ENCODE measurements at places on chromosomes 7 and 10.

DNA sequence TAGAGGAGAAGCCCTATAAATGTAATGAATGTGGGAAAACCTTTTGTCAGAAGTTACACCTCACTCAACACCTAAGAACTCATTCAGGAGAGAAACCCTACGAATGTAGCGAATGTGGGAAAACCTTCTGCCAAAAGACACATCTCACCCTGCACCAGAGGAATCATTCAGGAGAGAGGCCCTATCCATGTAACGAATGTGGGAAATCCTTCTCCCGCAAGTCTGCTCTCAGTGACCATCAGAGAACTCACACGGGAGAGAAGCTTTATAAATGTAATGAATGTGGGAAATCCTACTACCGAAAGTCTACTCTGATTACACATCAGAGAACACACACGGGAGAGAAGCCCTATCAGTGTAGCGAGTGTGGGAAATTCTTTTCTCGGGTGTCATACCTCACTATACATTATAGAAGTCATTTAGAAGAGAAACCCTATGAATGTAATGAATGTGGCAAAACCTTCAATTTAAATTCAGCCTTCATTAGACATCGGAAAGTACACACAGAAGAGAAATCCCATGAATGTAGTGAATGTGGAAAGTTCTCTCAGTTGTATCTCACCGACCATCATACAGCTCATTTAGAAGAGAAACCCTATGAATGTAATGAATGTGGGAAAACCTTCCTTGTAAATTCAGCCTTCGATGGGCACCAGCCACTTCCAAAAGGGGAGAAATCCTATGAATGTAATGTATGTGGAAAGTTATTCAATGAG lies 18.9 kb downstream of the RBAK start:
- no peak for DNase-seq

DNA sequence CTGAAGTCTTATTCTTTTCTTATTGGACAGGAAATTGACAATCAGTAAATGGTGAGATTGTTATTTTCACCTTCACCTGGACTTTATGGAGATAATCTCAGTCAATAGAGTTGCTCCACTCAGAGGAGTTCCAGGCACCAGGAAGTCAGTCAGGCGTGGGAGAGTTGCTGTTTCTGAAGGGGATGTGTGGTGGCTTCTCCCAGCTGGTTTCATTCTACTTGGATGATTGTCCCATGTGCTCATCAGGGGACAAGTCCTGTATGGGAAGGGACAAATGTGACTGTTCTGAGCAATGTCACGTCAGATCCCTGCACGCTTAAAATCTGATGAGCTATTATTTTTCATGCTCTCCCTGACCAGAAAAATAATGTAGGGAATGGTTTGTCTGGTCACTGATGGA lies 222.5 kb upstream of the PITRM1 start:
- no peak for DNase-seq

DNA sequence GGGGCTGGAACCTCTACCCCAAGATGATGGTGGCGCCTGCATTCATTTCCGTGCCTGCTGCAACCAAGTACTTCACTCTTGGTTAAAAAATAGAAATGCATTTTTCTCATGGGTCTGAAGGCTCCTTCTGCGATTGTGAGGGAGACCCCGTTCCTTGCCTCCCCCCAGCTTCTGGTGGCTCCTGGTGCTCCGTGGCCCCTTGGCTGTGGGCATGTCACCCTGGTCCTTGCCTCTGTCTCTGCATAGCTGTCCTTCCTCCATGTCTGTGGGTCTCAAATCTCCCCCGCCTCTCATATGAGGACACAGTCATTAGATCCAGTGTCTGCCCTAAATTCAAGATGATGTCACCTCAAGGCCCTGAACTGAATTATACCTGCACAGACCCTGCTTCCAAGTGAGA lies 317.9 kb downstream of the TCERG1L start:
- no peak for DNase-seq

- no peak for DNase-seq
These were observed 413.2 kb upstream of the PHF14 start for GRCh38 chr7:10560497-10560896.

DNA sequence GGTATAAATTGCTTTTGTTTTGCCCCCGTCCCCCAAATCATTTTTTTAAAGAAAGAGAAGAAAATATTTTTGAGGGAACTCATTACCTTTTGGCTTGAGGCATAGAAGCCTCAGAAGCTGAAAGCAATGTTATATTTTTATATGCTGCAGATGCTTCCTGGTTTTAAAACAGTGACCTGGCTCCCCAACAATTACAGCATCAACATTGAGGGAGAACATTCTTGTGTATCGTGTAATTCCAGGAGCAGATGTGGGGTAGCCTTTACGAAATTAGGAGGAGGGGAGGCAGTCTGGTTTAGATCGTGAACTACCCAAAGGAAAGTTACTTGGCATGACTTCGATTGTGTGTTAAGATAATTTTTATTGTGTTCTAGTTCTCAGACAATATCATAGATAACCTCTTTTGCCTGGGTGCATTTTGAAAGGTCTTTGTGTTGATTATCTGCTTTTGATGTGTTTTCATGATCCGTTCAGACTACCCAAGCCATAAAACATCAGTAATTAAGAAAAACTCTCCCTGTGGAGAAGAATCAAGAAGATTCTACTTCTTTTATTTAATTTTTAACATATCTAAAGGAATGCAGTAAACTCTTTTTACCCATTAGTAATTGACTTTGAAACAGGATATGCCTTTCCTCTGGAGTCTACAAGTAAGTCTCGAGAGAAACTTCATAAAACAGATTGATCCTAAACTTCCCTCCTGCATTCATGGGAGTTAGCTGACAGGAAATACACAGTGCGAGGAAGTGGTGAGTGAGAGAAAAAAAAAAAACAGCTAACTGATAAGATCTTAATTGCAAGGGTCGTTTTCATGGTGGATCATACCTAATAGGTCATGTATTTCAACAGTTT lies 141.4 kb downstream of the KIAA1217 start:
- DNase-seq, result no peak

- no peak for DNase-seq
These were observed 38.9 kb downstream of the MET start for GRCh38 chr7:116710764-116711452.

DNA sequence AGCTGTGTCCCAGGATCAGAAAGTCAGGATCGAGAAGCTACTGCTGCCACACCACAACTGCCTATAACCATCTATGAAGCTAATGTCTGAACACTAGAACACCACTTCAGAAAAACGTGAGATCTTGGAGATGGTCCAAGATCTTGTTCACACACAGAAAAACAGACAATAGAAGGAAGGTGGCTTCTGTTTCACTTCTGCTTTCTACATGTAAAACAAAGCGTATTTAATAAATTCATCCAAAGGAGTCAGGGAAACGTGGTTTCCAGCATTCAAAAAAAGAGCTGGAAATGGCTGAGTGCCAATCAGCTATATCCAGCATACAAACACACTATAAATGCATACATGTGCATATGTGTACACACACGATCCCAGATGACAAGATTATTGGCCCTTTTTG lies 70.2 kb upstream of the CCDC71L start:
- DNase-seq, result no peak

- DNase-seq, result no peak
These were observed 37.8 kb upstream of the FZD1 start for GRCh38 chr7:91226411-91226810.

DNA sequence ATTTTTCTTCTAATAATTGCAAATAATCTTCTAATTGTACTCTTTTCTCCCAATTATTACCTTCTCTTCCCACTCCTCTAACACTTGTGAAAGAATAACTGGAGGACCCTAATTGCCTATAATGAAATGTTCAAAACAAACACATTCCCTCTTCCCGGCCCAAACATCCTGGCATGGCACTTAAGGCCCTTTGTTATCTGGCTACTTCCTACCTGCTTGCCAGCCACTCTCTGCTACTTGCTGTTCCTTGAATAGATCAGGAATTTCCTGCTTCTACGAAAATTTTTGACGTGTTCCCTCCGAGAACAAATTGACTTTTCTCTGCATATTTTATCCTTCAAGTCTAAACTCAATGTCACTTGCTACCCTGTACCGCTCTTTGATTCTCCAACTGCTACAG lies 56.1 kb upstream of the NOBOX start:
- DNase-seq, result no peak

GRCh38 chr10:43387678-43388032 lies 16.2 kb downstream of the FXYD4 start:
- no peak for DNase-seq

DNA sequence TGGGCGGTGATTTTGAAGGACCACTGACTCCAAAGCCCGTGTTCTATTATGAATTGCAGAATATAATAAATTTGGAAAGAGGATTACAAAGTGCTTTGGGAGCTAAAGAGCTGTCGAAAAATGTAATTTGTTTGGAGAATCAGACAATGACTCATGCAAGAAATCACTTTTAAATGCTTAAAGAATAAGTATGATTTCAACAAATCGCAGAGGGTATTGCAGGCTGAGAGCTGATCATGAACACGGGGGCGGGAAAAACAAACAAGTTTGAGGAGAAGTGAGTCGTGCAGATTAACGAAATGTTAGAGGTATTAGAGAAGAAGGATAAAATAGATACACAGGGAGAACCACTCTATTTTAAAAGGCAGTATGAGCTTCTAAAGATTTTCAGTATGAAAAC lies 4.9 kb upstream of the HACD1 start:
- no peak for DNase-seq

GRCh38 chr10:59748834-59749233 lies 4.4 kb downstream of the MRLN start:
- no peak for DNase-seq

DNA sequence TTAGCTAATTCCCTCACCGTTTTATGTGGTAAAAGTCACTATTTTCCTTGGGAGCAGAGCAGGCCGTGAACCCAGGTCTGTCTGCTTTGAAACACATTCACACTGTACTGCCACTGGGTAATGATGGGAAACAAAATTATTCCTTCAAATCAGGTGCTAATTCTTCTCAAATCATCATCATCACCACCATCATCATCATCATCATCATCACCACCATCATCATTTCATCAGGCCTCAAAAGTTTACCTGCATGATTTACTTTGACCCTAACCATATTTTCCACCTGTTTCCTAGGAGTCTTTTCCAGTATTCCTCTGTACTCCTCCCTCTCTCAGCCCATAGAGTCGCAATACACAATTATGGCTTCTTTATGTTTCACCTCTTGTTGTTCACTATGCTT lies 220.5 kb downstream of the GLI3 start:
- DNase-seq, result no peak

GRCh38 chr7:108251700-108252099 lies 121.5 kb upstream of the LAMB4 start:
- DNase-seq, result no peak

GRCh38 chr7:8601121-8601520 lies 167.7 kb downstream of the NXPH1 start:
- DNase-seq, result no peak

- DNase-seq, result no peak
These were observed 97.2 kb downstream of the EBF3 start for GRCh38 chr10:129866894-129867293.

- DNase-seq, result no peak
These were observed 22.0 kb upstream of the OPALIN start for GRCh38 chr10:96380821-96381220.

- no peak for DNase-seq
These were observed 403.1 kb upstream of the C7orf33 start for GRCh38 chr7:148187471-148187870.

DNA sequence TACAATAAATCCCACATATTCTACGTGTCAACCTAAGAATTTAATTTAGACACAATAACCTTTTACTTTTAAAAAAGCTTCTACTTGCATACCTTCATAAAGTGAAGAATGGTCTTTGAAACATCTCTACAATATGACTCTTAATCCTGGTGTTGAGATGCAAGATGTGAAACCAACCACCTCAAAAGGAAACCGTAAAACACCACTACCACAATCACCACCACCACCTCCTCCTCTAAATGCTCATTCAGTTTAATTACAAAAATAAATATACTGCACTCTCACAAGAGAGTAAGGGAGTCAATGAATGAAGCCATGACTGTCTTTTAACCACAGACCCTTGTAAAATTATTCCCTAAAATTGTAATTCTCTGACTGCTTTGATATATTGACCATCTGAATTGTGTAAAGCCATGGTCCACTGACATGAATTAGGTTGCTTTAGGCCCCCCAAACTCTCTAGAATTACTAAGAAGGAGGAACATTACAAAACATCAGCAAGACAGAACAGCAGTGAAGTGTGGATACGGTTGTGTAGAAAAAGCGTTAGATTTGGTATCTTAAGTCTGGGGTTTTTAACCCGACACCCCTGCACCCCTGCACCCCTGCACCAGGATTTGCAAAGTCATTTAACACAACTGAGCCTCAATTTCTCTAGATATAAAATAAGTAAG lies 171.4 kb downstream of the SFMBT2 start:
- DNase-seq, result no peak

DNA sequence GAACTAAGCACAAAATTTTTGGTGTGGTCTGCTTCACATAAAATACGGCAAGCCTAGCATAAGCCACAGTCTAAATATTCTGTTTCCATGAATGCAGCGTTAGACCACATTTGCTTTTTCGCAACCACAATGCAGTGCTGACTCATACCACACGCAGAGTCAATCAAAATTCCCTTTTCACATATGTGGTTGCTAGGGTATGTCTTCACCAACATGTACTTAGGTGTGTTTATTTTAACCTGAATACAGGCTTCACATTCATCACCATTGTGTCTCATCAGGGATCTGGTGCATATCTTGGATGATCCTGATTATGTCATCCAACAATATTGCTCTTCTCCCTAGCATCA lies 90.8 kb downstream of the CHN2 start:
- peak; percentile 54 for DNase-seq

- peak; percentile 56 for DNase-seq
These were observed 4.1 kb downstream of the KCNIP2 start for GRCh38 chr10:101839416-101840063.

DNA sequence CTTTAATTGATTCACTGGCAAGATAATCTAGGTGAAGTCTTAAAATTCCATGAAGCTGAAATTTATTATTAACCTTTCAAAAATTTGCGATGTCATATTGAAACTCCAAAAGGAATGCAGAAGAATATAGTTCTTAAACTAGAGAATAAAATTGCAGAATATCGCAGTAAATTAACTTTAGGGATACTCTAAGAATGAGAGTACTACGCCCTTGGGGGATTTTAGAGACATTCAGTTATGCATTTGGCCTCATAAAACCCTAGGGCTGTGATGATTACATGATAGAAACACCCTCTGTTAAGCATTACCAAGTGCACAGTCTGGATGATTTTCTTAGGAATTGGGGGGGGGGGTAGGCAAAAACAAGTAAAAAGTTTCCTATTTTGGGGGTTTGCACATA lies 3.7 kb downstream of the WNT2 start:
- DNase-seq, result no peak

DNA sequence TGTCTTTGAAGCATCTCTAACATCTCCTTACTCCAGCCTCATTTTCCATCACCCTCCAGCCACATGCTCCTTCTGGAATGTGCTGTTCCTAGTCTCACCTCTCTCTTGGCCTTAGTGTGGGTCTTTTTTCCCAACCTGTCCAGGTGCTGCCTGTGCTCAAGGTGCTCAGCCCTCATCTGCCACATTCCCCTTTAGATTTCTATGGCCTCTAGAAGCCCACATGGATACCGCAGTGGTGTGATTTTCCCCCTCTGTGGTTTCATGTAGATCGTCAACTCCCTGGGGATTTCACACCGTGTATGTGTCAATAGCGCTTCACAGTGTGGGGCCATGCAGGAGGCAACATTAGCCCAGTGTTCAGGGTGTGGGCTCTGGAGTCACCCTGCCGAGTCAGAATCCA lies 32.5 kb downstream of the BMPER start:
- DNase-seq, result no peak
